K562 (cell line): ENCODE measurements at places on chromosomes 11 and 22.
A peak's percentile ranks its signal among the peaks of the same experiment; 100 is the strongest.

GRCh38 chr22:41000941-41001721, 50.0 kb downstream of the RBX1 start:
- DNase-seq = no peak

GRCh38 chr11:119650251-119650650, 78.7 kb downstream of the NECTIN1 start:
- no peak for DNase-seq

GRCh38 chr11:72426103-72426757, 8.1 kb downstream of the CLPB start:
- DNase-seq = no peak

DNA sequence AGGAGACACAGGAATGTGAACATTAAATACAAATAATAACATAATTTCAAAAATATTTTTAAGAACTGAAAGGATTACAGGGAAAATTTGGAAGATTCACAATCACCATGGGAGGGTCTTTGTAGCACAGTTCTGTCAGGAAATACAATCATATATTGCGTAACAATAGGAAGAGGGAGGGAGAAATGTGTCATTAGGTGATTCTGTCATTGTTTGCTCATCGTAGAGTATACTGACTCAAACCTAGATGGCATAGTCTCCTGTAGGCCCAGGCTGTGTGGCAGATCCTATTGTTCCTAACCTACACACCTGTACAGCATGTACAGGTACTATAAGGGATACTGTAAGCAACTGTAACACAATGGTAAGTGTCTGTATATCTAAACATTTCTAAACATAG, 330.4 kb downstream of the BRD1 start:
- DNase-seq = no peak

GRCh38 chr11:76054330-76054729, 152.0 kb downstream of the WNT11 start:
- DNase-seq = no peak

DNA sequence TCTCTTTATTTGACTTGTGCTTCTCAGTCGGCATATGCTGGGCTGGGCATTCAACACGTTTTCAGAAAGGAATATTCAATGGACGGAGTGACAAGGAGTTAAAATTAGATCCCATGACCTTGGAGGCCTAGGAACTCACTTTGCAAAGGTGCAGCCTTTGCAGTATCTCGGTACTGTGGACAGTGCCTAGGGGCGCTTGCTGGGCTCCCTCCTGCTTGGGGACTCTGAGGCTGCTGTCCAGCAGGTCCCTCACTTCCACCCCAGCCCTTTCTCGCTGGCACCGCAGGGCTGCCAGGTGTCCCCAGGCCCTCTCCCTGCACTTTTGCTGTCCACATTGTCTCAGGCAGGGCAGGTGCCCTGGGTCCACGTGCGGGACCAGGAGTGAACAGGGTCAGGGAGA, 255.5 kb upstream of the B3GAT1 start:
- no peak for DNase-seq

DNA sequence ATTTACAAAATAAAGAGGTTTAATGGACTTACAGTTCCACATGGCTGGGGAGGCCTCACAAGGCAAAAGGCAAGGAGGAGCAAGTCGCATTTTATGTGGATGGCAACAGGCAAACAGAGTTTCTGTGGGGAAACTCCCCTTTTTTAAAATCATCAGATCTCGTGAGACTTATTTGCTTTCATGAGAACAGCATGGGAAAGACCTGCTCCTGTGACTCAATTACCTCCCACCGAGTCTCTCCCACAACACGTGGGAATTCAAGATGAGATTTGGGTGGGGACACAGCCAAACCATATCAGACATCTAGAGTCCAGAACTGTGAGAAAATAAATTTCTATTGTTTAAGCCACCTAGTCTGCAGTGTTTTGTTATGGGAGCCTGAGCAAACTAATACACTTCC, 80.8 kb downstream of the ME3 start:
- DNase-seq = no peak

DNA sequence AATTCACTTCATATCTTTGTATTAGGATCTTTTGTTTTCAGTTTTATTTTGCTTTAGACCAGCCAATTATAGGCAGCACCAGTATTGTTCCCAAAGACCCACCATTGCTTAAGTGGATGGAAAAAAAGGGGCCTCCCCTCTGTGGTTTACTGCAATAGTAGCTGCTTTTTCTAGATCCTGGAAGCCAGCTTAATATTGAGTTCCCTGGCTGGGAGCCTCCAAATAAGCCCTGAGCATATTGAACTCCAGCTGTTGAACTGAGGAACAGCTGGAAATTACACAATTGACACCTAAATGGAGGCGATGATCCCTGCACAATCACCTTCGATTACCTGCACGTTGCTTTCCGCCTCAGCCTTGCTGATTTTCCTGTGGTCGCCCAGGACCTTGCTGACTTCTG, 576.0 kb downstream of the SOX6 start:
- DNase-seq = no peak

- no peak for DNase-seq
Measured at GRCh38 chr11:16148301-16148931, 207.9 kb downstream of the SOX6 start.

DNA sequence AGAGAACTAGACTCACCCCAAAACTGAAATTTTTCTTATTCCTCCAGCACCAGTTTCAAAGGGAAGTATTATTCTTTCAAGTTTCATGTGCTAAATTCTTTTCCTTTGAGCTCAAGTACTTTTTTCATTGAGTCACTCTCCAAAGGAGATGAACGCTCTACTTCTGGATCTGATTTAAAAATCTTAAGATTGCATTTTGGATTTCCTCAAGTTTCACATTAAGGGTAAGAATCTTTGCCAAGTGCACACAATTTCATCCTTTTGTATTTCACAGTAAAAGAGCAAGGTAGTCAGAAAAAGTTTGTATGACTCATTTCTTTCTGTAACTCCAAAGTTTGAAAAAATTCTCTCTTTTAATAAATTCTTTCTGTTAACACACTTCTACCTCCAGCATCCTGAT, 435.5 kb downstream of the RAB38 start:
- DNase-seq = no peak

DNA sequence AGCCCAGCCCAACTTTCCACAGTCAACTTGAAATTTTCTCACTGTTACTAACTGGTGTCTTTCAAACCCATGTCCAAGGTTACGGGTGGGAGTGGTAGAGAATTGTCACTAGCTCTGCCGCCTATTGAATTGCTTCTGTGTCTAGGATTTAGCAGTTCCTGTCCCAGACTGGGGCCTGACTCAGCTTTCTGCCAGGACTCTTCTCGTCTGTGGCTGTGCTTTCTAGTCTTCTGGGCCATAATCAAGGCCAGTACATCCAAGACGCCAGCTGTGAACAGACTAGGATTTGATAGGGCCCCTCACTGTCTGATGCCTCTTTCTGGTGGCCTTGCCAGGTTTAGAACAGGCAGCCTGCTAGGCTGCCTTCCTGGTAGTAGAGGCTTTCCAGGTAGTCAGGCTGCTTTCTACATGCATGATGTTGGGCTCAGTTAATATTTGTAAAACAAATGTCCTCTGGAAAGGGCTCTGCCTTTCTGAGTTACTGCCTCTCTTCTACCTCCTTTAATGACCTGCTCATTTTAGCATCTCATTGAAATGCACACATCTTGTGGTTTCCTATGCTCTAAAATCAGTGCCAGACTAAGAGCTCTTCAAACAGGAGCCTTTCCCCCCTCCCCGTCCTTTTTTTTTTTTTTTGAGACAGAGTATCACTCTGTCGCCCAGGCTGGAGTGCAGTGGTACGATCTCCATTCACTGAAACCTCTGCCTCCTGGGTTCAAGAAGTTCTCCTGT, 13.1 kb upstream of the HIKESHI start:
- DNase-seq = peak; percentile 44

GRCh38 chr11:92329646-92330045, 105.0 kb downstream of the FAT3 start:
- no peak for DNase-seq

DNA sequence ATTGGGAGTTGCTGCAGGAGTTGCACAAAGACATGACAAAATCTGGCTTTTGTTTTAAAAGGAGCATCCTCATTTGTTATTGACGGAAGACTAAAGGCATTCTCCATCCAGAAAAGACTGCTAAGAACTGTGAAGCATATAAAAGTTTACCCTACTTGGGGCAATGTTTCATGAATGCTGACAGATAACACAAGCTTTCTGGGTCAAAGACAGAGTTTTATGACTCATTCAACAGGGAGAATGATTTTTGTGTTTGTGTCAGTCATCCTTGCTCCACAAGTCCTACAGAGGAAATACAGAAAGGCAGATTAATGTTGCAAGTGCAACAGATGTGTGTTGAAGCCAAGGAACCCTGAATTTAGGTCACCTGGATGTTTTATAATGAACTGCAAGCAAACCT, 2.5 kb downstream of the GLYATL1 start:
- DNase-seq = no peak

DNA sequence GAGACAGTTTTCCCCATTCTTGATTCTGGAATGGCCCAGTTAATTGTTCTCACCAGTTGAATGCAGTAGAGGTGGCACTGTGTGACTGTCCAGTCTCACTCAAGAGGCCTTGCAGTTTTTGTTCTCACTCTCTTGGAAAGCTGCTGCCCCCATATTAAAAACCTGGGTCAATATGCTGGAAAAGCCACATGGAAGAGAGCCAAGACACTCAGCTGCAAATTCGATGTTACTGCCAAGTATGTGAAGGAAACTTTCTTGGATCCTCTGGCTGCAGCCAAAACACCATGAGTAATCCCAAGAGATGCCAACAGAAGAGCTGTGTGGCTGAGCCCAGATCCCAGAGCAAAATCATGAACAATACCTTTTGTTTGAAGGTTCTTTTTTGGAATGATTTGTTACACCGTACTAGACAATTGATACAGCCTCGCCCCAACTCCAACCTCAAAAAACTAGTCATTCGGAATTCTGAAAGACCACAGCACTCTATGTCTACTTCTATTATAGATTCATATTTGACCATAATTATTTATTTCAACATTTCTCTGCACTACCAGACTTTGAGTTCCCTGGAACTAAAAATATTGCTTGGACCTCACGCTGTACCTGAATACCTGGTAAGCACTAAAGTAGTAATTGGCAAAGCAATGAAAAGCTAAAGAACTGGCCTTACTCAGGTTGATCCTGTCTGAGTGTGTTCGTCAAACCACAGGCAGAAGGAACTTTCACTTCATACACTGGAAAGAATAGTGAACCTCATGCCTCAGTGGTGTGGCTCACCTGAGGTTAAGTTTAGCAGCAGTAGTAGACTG, 378.8 kb downstream of the ETS1 start:
- no peak for DNase-seq

DNA sequence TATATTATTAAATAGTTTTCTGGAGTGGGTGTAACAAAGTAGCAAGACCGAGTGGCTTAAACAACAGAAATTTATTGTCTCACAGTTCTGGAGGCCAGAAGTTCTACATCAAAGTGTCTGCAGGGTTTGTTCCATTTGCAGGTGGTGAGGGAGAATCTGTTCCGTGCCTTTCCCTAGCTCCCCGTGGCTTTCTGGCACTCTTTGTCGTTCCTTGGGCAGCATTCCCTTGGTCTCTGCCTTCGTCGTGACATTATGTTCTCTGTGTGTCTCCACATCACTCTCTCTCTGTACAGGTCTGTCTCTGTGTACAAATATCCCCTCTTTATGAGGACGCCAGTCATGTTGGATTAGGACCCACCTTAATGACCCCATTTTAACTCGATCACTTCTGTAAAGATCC, 38.2 kb downstream of the LDLRAD3 start:
- no peak for DNase-seq

DNA sequence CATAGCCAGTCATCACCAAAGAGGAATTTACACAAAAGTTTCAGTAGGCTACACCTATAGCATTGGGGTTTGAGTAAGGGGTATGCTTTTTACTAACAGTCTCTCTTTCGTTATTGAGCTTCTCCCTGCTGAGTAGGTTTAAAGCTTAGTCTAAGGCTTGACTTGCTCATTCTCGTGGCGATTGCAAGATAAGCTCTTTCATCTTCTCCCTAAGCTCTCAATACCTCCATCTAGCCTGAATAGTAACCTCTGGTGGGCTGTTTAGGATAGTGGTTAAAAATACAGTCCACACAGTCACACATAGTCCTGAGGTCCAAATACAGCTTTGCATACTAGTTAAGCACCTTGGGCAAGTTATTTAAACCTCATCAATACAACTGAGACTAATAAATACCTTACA, 65.6 kb downstream of the IMMP1L start:
- DNase-seq = no peak
